ENCODE measurements at places on chromosomes 4 and X. TPM values are rescaled to one million over a fixed set of nuclear protein-coding genes. Genes with fewer than 3 reads are reported as not detected.

The NDST3 gene
- not detected for total RNA-seq

The NPY2R gene
- total RNA-seq, result not detected

The RAB9B gene
- 0.28 TPM for total RNA-seq

The S100G gene
- not detected for total RNA-seq

The SPANXN4 gene
- total RNA-seq, result not detected

The DOK7 gene
- not detected for total RNA-seq

The ASB5 gene
- total RNA-seq, result not detected

The PLS3 gene
- 542 TPM for total RNA-seq

The RLIM gene
- 44.9 TPM for total RNA-seq

The ABLIM2 gene
- 0.27 TPM for total RNA-seq

The NHSL2 gene
- total RNA-seq, result 21.1 TPM

The AFP gene
- total RNA-seq, result 1.0 TPM

The TIGD2 gene
- 2.1 TPM for total RNA-seq

The GLUD2 gene
- total RNA-seq, result 1.2 TPM

The TBX22 gene
- not detected for total RNA-seq

The CDKL2 gene
- under 0.01 TPM for total RNA-seq

The IBSP gene
- total RNA-seq, result not detected

The APELA gene
- not detected for total RNA-seq

The MAGEB17 gene
- total RNA-seq, result 0.19 TPM

The CD40LG gene
- not detected for total RNA-seq

The MAGEA8 gene
- not detected for total RNA-seq

The CXCL11 gene
- 0.66 TPM for total RNA-seq

The SEPTIN11 gene
- 282 TPM for total RNA-seq

The HTRA3 gene
- total RNA-seq, result 0.72 TPM
